ENCODE measurements at places on chromosomes 3 and 15.

DNA sequence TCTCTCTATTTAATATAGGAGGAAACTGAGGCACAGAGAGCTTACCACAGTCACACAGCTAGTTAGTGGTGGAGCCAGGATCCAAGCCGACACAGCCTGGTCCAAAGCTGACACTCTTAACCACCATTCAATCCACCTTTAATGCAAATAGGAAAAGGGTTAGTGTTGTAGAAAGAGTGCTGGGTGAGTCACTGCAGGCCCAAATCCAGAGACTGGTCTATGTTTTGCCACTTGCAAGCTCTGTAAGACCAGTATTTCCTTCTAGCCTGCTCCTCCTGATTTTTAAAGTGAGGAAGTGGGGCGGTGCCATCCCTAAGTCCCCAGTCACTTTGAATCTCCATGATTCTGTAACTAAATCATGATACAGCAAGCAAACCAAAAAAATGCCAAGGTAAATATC is 111.0 kb downstream of the MECOM start:
- no peak for DNase-seq

DNA sequence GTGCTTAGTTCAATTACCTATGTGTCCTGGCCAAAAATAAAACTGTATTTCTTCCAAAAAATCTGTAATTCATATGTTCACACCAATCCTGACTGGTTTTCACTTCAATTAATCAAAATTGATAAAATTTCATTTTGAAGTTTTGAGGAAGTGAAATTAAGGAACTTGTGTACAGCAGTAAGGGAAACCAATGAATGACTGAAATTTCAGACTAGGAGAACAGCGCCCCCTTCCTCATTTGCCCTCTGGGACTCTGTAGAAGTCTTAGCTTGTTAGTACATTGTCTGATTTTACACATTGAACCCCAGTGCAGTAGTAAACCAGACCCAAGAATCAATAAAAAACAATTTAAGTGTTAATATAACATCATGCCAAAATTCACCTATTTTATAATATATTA is 495.3 kb upstream of the AGTR1 start:
- DNase-seq = no peak

DNA sequence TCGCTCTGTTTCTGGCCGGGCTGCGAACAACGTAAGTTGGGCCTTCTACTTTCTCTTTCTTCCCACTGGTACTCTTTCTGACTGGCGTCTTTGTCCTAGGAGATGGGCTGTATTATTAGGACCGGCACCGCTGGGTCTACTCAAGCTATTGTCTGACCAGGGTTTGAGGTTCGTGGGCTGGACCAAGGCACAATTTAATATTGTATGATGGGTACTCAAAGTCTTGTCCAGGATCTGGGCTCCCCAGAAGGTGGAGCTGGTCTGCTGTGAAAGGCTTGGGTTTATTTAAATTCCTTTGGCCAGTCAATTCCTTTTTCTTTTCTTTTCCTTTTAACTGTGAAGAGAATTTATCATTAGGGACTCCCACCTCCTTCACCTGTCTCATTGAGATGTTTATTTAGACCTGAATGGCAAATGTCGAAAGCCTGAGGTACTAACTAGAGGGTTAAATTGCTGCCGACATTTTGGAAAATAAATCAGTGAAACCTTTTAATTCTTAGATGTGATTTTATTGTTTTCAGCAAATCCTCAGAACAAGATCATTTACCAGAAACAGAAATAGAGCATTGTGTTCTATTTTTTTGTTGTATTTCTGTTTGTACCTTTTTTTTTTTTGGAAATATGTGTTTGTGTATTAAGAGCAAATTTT is 410 bp downstream of the LRRC49 start:
- DNase-seq = no peak

DNA sequence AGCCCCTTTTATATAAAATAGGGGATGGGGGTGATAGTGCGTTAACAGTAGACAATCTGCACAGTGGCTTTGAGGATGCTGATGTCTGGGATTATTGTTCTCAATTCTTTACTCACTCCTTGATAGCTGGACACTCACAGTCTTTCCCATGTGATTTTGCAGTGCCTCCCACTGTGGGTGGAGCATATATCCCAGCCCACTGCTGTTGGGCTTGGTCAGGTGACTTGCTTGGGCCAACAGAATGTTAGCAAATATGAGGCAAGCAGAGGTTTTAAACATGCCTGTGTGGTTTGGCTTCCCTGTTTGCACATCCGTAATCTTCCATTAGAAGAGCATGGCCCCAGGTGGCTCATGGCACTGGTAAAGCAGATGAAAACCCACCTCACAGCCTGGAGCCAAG is 46.5 kb downstream of the CPA3 start:
- DNase-seq = no peak

- DNase-seq = no peak
Observed at GRCh38 chr15:78437107-78437761, 782 bp upstream of the IREB2 start.

GRCh38 chr15:89785064-89785773 is 9.1 kb downstream of the MESP2 start:
- DNase-seq = no peak

DNA sequence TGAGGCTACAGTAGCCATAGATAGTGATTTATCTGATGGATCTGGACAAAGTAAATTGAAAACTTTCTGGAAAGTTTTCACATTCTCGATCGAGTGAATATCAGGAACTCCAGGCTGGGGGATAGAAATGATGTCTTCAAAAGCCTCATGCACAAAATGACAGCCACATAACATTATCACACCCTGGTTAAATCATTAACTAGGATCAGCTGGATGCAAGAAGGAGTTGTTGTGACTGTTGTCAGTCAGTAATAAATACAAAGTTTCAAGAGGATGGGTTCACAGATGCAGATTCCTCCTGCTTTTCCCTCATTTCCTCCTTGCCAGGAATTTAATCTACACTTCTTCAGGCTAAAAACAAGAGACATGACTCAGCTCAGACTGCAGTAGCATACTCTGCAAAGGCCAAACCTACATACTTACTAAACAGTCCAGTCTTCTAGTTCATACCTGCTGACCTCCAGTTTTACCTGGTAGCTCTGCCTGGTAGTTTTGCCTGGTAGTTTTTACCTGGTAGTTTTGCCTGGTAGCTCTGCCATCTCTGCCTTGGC is 40.9 kb downstream of the C2CD4A start:
- no peak for DNase-seq

DNA sequence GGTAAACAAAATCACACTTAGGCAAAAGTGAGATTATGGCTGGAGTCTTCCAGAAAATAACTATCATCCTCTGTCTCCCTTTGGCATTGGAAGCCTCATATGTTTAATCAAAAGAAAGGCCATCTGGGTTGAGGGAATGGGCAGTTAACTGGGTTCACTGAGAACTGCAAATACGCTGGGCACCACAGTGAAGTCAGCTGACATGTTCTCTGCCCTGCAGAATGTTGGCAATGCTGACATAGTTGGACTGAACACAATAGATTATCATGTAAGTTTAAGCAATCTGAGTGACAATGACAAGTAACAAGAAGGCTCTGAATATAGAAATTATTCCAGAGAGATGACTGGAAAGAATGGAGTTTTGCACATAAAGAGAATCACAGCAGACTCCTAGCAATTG is 43.8 kb upstream of the SLC25A26 start:
- no peak for DNase-seq

- DNase-seq = no peak
Observed at GRCh38 chr3:145013931-145014330, 1042.3 kb downstream of the DIPK2A start.

DNA sequence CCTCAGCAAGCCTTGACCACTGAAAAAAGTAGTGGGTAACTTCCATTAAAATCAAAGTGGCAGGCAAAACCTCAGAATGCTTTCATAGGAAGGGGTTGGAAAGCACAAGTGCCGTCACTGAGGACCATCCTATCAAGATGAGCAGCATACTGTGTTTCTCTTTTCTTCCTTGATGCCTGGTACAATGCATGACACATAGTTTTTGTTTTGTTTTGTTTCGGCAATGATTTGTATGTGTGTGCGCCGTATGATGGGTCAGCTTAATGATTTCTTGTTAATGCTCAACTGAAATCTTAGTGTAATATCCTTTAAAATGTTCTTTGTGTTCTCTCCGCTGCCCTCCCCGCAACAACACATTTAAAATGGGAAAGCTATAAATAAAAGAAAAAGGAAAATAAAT is 476.4 kb upstream of the KCNMB2 start:
- DNase-seq = no peak

DNA sequence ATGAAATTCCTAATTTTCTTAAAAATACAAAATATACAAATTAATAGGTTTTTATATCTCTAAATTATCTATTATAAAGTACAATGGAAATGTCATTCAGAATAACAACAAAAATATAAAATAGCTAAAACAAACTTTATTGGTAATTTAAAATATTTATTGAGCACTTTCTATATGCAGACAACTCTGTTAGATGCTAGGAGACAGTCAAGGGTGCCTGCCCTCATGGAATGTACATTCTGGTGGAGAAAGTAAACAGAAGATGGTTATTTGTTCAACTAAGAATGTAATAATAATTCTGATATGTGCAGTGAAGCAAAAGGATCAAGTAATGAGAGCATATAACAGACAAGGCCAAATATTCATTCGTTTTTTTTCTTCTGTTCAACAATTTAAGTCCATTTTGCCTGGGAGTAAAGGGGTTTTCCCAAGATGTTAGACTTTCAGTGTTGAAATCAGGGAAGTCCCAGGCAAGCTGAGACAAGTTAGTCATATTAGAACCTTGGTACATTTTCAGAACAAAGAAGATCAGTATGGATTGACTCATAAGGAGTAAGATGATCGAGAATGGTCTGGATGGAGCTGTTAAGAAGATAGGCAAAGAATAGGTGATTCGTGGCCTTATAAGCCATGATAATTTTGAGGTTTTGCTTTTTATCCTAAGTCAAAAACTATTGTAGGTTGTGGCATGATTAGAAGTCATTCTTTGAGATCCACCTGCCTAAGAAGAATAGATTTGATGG is 150.2 kb upstream of the MLF1 start:
- DNase-seq = peak; percentile 76

GRCh38 chr3:33947272-33948195 is 149.1 kb downstream of the PDCD6IP start:
- DNase-seq = no peak
